ENCODE measurements at places on chromosomes 11 and 22.
A peak's percentile ranks its signal among the peaks of the same experiment; 100 is the strongest.

- DNase-seq = no peak
These were observed 13.3 kb upstream of the PHF21A start for GRCh38 chr11:46134540-46134939.

DNA sequence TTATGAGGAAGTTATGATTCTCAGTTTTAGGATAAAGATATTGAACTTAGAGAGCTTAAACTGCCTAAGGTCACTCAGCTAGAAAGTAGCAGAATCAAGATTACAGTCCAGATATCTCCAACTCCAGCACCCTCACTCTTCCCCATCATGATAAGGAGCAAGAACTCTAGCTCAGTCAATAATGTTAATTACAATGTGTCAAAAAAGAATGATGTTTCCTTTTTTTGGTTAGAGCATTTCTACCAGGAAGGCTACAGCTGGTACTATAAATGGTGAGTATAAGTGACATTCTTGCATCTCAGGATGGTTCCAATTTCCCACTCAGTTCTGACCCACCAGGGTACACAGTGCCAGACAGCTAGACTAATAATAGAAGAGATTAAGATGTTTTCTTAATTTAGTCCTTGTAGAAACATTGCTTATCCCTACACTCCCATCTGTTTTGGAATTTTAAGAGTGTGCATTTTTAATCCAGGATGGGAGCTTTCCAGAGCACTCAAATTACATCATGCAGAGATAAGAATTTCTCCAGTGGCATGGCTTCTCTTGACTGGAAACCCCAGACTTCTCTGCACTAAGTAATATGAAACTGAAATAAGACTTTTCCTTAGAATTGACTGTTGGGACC, 21.6 kb upstream of the BBOX1 start:
- no peak for DNase-seq

GRCh38 chr11:108218912-108219783, 3.3 kb downstream of the NPAT start:
- no peak for DNase-seq

GRCh38 chr11:58617976-58618557, 4.4 kb upstream of the CNTF start:
- no peak for DNase-seq

DNA sequence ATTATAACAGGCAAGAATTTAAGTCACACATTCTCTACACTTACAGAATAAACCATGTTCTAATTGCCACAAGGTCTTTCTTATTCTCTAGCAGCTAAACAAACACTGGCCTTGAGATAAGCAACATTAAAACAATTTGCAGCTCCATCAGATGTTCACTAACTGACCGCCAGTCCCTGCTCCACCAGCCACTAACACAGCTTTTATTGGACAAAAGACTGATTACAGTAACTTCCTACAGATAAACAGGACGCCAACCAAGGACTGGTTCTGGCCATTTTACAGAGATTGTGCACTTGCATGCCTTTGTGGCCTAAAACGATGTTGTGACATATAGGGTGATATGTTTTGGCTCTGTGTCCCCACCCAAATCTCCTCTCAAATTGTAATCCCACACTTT, 388.9 kb upstream of the LRRC4C start:
- DNase-seq = no peak

- no peak for DNase-seq
These were observed 10.8 kb downstream of the EHF start for GRCh38 chr11:34631737-34632104.

GRCh38 chr11:12827929-12828812, 153.9 kb downstream of the TEAD1 start:
- DNase-seq = peak; percentile 59

GRCh38 chr11:107054391-107054790, 36.1 kb upstream of the GUCY1A2 start:
- DNase-seq = no peak

DNA sequence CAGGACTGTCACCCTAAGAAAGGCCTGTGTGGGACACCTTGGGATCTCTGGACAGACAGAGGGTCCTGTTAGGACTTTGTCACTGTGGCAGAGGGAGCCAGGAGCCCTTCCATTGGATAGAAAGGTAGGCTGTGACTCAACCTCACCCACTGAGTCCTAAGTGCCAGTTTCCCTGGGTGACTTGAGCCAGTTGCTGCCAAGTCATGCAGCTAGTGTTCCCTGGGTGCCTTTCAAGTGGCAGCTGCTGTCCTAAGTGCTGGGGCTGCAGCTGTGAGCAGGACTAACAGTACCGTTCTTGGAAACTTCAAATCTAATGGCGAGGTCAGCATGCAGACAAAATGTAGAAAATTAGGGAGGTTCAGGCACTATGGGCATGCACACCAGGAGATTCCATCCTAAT, 393.7 kb downstream of the TMEM135 start:
- no peak for DNase-seq

GRCh38 chr11:102097186-102097585, 13.1 kb upstream of the YAP1 start:
- DNase-seq = no peak

DNA sequence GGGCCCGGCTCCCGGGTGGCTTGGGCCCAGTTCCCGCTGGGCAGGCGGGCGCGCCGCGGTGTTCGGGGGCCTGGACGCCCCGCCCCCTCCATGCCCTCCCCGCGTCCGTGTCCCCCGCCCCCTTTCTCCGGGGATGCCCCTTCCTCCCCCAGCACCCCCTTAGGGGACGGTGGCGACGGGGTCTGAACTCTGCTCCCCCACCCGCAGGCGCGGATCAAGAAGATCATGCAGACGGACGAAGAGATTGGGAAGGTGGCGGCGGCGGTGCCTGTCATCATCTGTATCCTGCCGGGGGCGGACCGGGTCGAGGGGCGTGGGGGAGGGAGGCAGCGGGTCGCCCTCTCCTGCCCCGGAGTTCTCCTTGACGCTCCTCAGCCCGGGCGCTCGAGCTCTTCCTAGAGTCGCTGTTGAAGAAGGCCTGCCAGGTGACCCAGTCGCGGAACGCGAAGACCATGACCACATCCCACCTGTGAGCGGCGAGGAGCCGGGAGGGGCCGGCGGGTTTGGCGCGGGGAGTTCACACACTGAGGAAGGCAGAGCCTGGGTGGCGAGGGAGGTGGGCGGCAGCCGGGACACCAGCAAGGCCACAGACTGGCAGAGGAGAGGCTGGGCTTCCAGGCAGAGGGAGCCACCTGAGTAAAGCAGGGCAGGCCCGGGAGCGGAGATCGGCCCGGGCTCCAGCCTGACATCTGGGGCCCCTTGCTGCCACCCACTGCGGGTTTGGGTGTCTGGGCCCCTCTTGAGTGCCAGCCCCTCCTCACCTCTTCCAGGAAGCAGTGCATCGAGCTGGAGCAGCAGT, 546 bp downstream of the DRAP1 start:
- no peak for DNase-seq

DNA sequence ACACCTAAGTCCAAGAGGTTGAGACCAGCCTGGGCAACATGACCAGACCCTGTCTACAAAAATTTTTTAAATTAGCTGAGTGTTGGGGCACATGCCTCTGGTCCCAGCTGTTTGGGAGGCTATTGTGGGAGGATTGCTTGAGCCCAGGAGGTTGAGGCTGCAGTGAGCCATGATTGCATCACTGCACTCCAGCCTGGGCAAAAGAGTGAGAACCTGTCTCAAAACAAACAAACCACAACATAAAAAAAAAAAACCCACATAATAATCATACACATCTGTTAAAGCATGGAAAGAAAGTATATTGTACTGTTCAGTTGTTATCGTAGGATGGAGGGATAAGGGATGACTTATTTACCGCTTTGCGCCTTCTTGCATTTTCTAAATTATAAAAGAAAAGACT, 35.9 kb upstream of the GRK2 start:
- no peak for DNase-seq

- DNase-seq = no peak
These were observed 64.3 kb downstream of the C22orf31 start for GRCh38 chr22:28997342-28997741.

DNA sequence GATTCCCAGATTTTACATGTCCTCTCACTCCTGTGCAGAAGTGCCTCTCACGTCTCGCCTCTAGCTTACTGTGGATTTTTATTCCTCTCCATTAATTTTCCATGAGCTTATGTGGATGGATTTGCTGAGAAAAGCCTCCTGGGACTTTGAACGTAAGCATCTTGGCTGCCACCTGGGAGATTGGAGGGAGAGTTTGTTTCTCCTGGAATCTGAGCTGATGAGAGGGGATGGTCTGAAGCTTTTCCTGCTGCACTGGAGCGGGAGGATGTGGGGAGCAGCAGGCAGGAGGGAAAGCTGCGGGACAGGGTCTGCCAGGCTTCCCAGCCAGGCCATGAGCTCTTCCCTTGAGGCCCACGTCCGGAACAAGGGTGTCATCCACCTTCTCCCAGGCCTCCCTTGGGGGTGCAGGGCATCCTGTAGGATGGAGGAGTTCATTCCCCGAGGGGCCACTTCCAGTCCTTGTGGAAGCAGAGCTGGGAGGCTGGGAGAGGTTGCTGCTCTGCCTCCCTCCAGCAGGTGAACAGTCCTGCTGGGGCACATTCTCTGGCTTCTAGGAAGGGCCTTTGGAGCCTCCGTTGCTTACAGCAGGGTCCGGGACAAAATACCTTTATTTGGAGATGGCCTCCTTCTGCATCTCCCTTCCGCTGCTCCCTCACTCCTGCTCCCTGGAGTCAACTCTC, 3.6 kb upstream of the SHANK2 start:
- no peak for DNase-seq

GRCh38 chr22:33605666-33606065, 314.6 kb downstream of the LARGE1 start:
- no peak for DNase-seq

DNA sequence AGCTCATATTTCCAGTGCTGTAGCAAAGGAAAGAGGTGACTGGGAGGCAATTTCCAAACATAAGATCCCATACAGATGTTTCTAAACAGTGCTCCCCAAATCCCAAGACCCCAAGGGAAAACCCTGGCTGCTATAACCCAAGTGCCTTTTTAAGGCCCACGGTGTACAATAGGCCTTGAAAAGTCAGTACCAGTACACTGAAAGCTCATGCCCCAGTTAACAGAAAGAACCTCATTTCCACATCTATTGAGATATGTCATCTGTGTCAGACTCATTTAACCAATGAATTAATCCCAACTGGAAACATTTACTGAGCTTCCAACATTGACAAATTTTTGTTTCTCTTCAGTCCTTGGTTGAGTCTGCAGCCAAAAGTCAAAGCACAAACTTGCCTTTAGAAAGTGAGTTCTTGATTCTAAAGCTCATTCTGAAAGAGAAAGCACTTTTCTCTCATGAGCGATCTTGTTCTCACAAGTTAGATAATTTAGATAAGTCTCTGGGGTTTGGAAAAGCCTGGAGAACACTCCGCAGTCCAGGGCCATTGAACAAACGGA, 239.8 kb upstream of the ARHGAP20 start:
- no peak for DNase-seq

GRCh38 chr11:4682623-4683419, 14.8 kb downstream of the OR51E2 start:
- no peak for DNase-seq

- no peak for DNase-seq
These were observed 62.6 kb downstream of the PPP2R1B start for GRCh38 chr11:111703576-111703975.

DNA sequence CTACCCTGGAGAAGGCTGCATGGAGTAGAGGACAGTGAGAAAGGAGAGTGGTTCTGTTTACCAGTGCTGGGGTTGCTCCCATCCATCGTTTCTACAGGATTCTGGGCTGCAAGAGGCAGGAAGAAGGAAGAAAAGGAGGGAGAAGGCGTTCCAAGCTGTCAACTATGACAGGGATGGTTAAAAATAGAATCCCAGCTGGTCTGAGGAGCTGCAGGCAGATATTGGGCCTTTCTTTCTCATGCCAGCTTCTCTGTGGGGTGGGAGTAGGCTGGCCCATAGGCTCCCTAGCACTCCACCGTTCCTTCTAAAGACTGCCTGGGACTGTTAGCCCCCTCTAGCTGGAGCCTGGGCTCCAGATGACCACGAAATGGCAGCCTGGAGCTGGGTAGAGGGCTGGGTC, 13.6 kb downstream of the CCKBR start:
- DNase-seq = no peak

DNA sequence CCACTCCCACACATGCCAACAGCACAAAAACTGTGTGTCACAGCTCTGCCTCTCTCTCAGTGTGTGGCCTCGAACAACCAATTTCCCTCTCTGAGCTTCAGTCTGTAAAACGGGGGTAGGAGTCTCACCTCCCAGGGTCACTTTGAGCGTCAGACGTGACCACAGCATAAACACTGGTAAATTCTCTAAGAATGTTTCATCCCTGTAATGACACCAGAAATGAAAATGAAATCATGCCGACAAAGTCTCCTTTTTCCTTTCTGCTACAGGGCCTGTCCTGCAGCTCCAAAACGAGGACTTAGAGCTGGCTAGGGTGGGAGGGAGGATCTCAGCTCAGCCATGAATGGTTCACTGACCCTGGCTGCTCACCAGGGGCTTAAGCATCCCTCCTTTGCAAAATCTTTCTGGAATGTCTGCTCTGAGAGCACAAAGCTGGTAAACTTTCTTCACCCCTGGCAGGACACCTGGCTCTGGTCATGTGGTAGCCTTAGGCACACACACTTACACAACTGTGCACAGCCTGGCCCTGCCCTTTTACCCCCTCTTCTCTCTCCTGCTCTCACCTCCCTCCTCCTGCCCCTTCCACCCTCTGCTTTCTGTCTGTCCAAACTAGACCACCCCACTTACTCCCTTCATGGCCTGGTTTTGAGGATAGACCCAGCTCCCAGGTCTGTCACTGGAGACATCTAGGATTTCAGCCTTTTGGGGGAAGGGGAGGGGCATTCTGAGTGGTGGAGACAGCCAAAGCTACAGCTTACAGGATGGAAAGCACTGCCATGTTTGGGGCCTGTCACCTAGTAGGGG, 12.3 kb upstream of the TSKU start:
- peak; percentile 97 for DNase-seq

- DNase-seq = no peak
These were observed 162.5 kb downstream of the CEP164 start for GRCh38 chr11:117489999-117490679.

DNA sequence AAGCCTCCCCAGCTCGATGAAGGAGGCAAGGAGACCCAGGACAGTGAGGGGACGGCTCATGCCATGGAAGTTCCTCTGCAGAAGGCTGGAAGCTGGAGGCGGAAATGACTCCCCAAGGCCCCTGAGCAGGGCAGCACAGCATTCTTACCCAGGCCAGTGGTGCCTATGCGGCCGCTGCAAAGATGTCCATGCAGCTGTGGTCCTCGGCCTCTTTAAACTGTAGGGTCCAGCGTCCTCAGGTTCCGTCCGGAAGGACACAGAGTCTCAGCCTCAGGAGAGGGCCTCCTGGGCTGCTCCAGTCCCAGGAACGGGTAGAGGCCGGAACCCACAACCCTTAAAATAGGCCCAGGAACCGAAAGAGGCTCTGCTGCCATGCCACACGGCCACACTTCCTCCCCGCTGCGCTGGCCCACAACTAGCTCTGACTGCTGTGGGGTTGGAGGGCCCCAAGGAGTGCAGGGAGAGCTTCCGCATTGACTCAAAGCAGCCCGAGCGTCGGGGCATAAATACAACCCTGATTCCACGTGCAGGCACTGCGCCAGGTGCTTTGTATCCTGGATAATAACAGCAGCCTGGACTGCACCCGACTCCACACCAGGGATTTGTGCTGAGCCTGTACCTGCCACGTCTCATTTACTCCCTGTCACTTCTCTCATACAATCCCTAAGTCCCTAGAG, 5.5 kb downstream of the KIAA0930 start:
- DNase-seq = no peak

GRCh38 chr22:25929321-25929878, 187.4 kb downstream of the MYO18B start:
- DNase-seq = no peak

- DNase-seq = peak; percentile 67
These were observed 814 bp downstream of the NPAS4 start for GRCh38 chr11:66421492-66422205.
